Keratinocyte (primary cell): ENCODE measurements at places on chromosomes 16 and 17.
A peak's percentile ranks its signal among the peaks of the same experiment; 100 is the strongest.

DNA sequence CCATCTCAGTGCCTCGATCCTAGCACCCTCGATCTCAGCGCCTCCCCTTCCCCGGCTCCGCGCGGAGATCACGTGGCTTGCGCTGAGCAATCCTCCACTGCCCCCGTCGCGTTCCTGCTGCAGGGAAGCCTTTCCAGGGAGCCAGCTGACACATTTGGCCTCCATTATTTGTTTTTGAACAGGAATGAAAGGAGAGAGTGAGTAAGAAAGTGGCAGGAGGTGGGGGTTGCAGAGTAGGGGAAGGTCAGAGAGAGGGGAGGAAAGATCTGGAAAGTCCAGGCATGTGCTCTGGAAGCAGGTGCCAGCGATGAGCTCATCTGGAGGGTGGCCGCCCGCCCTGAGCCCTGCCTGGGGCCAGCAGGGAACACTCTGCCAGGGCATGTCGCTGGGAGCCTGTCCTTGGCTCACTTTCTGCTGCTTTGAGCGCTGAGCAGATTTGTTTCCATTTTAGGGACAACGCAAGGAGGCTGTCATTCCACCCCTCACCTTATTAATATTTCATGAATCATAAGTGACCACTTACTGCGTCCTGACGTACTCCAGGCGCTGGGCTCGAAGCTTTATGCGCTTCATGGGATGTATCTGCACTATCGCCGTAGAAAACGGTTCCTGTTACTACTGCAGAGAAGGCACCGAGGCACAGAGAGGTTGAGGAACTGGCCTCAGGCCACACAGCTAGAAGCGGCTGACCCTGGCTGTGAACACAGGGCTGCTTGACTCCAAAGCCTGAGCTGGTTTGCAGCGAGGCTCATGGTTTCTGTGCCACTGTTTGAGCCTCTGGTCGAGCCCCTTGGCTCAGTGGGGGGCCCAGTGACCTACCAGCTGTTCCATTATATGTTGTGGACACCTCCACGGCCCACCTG lies 283.1 kb downstream of the SEC14L1 start:
- DNase-seq = peak; percentile 72
- peaks cover 92% of the 10 kb centered on the region for H3K4me1 ChIP-seq
- H3K4me3 ChIP-seq = no peak overlapping the region
- peak overlapping the region; percentile 90 for H3K27ac ChIP-seq

DNA sequence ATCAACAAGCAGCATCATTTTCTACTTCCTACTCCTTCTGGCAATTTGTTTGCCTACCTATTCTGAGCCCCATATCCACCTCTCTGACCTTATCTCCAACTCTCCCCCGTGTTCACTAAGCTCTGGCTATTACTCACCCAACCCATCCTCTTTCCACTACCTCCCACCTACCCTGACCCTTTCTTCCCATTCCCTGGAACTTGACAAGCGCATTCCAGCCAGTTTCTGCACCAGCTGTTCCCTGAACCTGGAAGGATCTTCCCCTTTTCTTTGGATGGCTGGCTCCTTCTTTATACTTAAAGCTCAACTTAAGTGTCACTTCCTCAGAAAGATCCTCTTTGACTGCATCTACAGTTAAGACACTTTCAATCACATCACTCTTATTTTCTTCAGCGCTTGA lies 2.2 kb downstream of the DCUN1D3 start:
- H3K4me1 ChIP-seq = peaks cover 35% of the 10 kb centered on the region
- H3K4me3 ChIP-seq = no peak overlapping the region
- no peak for DNase-seq

DNA sequence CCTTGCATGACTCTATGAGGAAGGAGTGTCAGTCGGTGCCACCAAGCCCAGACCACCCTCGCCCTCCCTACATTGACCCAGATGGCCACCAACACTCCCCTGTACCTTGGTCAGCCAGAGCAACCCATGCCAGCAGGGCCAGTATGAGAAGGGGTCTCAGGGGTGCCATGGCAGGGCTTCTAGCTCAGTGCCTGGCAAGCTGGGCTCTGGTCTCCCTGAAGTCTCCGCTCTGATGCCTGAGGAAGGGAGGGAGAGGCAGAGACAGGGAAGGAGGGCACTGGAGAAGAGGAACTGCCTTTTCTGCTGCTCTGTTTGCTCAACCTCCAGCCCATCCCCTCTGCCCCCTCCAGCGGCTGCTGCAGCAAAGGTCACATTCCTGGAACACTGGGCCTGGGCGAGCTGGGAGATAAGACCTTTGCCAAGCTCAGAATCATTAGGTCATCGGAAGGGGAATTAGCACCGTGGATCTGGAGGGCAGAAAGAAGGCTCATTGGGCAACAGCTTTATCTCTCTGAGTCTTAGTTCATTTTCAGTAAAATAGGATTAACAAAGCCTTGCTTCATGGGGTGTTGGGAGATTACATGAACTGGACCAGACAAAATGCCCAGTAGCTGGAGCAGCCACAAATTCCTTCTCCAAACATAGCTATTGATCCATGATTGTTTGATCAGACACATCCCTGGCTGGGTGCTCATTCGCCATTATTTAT lies at the start of gene VTN:
TSS of gene VTN (minus strand) at position 273 of the 709 bp plus-strand sequence. CDS start at position 169, 104 bp downstream.
- DNase-seq = no peak
- H3K4me3 ChIP-seq = no peak within 1 kb of the TSS
- H3K27me3 ChIP-seq = peaks cover 18% of the 10 kb centered on the region

- peak overlapping the region; percentile 69 for H3K4me3 ChIP-seq
- peaks cover 25% of the 10 kb centered on the region for H3K4me1 ChIP-seq
- no peaks in the 10 kb centered on the region for H3K36me3 ChIP-seq
Measured at GRCh38 chr16:58027161-58027915, 1.8 kb downstream of the MMP15 start.

GRCh38 chr16:82470620-82471152 lies 156.1 kb upstream of the CDH13 start:
- no peaks in the 10 kb centered on the region for H3K36me3 ChIP-seq
- no peak overlapping the region for H3K27ac ChIP-seq
- DNase-seq = no peak
- H3K27me3 ChIP-seq = peaks cover 13% of the 10 kb centered on the region
- no peaks in the 10 kb centered on the region for H3K4me1 ChIP-seq

GRCh38 chr17:74490716-74491115 lies 24.3 kb downstream of the CD300A start:
- H3K27me3 ChIP-seq = no peaks in the 10 kb centered on the region
- H3K4me1 ChIP-seq = no peaks in the 10 kb centered on the region
- H3K27ac ChIP-seq = no peak overlapping the region
- no peaks in the 10 kb centered on the region for H3K36me3 ChIP-seq

DNA sequence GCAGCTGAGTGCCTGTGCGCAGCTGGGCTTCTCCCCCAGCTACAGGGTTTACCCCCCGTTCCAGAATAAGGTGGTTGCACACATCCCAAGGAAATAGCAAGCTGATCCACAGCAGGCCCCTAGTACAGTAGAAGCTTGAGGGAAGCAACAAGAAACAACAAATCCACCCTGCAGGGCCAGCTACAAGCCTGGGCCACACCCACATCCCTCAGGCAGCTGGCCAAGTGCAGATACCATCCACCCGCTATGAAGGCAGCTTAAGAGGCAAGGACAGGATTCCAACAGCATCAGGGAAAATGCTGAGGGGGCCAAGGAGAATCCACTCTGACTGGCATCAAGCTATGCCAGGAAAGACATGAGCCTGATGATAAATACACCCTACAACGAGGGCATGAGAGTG lies 66.9 kb upstream of the RCVRN start:
- H3K4me1 ChIP-seq = no peaks in the 10 kb centered on the region
- DNase-seq = no peak
- no peaks in the 10 kb centered on the region for H3K27me3 ChIP-seq
- H3K36me3 ChIP-seq = no peaks in the 10 kb centered on the region
- no peak overlapping the region for H3K4me3 ChIP-seq
- no peak overlapping the region for H3K27ac ChIP-seq

GRCh38 chr16:64542152-64542551 lies 579.7 kb downstream of the CDH11 start:
- H3K4me3 ChIP-seq = no peak overlapping the region
- H3K36me3 ChIP-seq = no peaks in the 10 kb centered on the region
- no peak for DNase-seq
- H3K27ac ChIP-seq = no peak overlapping the region
- H3K4me1 ChIP-seq = no peaks in the 10 kb centered on the region

DNA sequence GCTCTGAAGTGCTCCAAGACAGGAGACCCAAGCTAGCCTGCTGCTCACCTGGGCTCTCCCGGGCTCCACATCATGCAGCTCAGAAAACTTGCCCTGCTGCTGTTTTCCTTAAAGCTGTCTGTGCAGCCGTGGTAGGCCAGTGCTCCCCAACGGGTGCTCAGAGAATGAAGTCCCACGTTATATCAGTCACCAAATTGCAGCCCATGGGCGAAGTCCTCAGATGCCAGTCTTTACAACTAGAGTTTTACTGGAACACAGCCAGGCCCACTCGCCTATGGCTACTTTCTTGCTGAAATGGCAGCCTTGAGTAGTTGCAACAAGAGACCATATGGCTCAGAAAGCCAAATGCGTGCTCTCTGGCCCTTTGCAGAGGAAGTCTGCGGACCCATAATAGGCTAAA lies 6.3 kb downstream of the CREBBP start:
- no peak overlapping the region for H3K27ac ChIP-seq
- H3K4me1 ChIP-seq = peaks cover 25% of the 10 kb centered on the region
- H3K27me3 ChIP-seq = no peaks in the 10 kb centered on the region
- no peak overlapping the region for H3K4me3 ChIP-seq

GRCh38 chr17:27958708-27959381 lies 65.7 kb upstream of the LYRM9 start:
- H3K36me3 ChIP-seq = no peaks in the 10 kb centered on the region
- peaks cover 6% of the 10 kb centered on the region for H3K27me3 ChIP-seq
- no peak overlapping the region for H3K4me3 ChIP-seq
- no peak for DNase-seq

DNA sequence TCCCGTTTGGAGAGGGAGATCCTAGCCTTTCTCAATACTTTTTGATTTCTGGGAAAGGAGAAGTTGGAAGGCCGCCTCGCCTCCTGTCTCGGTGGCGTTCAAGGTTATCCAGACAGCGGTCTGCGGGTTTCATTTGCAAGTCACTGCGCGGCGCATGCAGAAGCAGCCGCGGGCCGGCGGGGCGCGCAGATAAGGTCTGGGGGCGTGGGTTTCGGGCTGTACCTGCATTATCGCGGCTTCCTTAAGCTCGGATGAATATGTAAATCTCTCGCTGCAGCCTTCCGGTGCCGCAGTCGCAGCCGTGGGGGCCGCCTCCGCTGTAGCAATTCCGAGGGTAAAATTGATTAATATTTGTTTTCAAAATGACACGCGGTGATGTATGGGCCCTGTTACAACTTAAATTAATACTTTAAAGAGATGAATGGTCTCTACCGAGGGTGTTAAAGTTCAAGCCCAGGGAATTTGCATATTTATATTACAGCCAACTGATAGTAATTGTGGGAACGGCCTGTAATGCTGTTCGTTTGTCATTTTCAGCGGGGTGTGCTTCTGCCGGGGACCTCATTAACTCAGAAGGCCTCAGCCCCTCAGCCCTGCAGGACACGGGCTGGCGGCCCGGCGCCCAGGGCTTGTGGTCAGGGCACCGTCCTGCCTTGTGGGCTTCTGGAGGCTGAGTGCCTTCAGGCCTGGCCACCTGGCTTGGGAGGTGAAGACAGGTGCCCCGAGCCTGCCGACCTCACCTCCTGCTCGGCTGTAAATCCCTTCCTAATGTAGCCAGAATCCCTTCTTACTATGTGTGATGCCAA lies 99.4 kb downstream of the CYLD start:
- DNase-seq = no peak
- H3K36me3 ChIP-seq = no peaks in the 10 kb centered on the region
- peaks cover 20% of the 10 kb centered on the region for H3K27me3 ChIP-seq
- no peaks in the 10 kb centered on the region for H3K4me1 ChIP-seq
- peak overlapping the region; percentile 31 for H3K4me3 ChIP-seq
- H3K27ac ChIP-seq = no peak overlapping the region

DNA sequence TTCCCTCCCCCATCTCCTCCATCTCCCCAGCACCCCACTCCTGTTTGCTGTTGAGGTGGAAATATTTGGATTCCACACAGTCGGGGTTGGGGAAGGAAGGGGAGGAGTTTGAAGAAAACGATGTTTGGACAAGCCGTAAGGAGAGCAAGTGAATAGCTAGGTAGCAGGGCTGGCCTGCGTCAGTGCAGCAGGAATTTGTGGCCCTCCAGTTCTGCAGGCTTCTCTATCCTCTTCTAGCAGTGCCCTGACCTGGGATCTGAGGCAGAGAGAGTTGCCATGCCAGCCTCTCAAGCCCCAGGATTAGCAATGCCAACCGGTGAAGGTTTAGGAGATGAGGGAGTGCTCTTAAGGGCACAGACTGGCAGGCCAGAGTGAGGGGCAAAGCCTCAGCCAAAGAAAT lies 12.5 kb downstream of the TLCD2 start:
- no peak overlapping the region for H3K27ac ChIP-seq
- no peaks in the 10 kb centered on the region for H3K36me3 ChIP-seq
- H3K4me3 ChIP-seq = no peak overlapping the region

DNA sequence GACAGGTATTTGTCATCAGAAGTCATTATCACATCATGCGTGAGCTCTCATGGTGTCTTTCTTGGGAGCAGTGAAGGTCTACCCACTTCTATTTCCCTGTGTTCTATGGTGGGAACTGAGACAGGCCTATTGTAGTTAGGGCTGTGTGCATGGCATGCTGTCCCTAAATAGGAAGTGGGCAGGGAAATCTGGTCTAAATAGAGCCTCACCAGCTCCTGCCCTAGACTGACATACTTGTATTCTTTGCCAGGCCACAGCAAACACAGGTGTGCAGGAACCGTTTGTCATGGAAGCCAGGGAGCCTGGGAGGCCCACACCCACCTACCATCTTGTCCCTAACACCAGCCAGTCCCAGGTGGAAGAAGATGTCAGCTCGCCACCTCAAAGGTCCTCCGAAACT lies 10.1 kb downstream of the SLC7A6 start:
- H3K4me3 ChIP-seq = no peak overlapping the region
- H3K27me3 ChIP-seq = no peaks in the 10 kb centered on the region

DNA sequence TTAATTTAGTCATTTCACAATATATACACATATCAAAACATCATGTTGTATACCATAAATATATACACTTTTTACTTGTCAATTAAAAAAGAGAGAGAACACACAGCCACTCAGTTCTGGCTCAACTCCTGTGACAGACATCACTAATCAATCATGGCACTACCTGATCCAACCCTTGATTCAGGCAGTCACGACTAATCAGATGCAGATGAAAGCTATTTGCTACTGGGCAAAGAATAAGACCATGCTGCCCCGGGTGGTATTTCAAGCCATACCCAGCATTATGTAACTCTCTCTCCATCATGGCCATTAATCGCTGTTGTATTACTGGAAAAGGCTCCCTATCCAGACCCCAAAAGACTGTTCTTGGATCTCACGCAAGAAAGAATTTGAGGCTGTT lies 345.7 kb downstream of the HAPSTR1 start:
- no peak overlapping the region for H3K4me3 ChIP-seq
- H3K27ac ChIP-seq = no peak overlapping the region
- no peaks in the 10 kb centered on the region for H3K4me1 ChIP-seq
- DNase-seq = no peak
- H3K36me3 ChIP-seq = no peaks in the 10 kb centered on the region
- no peaks in the 10 kb centered on the region for H3K27me3 ChIP-seq

GRCh38 chr17:5283571-5284315 lies 1.7 kb downstream of the RABEP1 start:
- H3K4me1 ChIP-seq = peaks cover 20% of the 10 kb centered on the region
- peak overlapping the region; percentile 79 for H3K4me3 ChIP-seq
- H3K27ac ChIP-seq = peak overlapping the region; percentile 68
- H3K27me3 ChIP-seq = no peaks in the 10 kb centered on the region
